Hematopoietic multipotent progenitor cell treated with erythropoietin and hydrocortisone succinate and interleukin-3 and kit ligand, for 8 days (in vitro differentiated cells): ENCODE measurements at places on chromosomes 4 and X.
A peak's percentile ranks its signal among the peaks of the same experiment; 100 is the strongest.

DNA sequence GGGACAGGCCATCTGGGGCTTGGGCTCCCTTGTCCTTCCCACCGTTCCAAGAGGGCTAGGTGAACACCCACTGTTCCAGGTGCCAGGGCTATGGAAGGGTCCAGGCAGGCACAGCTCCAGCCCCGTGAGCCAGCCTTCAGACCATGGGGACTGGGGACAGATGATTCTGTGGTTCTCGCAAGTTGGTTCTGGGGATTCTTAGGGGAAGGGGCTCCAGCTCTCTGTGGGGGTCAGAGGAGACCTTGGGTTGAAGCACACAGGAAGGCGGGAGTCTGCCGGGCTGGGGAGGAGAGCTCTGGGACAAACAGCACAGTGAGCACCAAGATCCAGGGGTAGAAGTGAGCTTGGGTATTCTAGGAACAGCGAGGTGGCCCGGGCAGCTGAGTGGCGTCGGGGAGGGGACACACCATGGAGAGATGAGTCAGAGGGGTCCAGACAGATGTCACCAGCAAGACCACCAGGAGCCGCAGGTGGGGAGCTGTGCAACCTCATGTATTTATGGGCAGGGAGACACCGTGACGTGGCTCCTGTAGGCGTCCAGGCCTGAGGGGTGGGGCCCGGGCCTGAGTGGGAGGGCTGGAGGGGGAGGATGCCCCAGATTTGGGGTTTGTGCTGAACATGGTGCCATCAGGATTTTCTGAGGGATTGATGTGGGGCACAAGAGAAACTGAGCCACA is 48.8 kb upstream of the HMX1 start:
- DNase-seq = no peak

DNA sequence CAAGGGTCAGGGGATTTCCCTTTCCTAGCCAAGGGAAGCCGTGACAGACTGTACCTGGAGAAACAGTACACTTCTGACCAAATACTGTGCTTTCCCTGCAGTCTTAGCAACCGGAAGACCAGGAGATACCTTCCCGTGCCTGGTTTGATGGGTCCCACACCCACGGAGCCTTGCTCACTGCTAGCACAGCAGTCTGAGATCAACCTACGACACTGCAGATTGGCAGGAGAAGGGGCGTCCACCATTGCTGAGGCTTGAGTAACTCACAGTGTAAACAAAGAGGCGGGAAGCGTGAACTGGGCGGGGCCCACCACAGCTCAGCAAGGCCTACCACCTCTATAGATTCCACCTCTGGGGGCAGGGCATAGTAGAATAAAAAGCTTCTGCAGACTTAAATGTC is 48.7 kb upstream of the SRD5A3 start:
- DNase-seq = no peak

DNA sequence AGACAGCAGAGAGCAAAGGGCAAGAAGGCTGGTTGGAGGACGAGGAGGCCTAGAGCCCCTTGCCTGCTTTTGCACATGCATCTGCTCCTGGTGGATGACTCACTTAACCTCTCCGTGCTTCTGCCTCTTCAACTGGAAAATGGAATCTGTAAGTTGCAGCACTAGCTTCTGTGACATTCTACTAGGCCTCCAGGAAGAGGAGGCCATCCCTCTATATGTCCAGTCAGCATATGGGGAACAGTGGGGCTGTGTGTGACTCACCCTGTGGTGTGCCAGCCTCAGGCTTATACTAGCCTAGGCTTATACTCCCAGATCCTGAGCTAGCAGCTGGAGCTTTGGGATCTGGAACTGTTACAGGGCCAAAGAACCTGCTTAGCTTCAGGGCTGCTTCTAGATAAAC is 36.0 kb downstream of the RTL9 start:
- DNase-seq = no peak

GRCh38 chr4:128688846-128689437 is 120.6 kb upstream of the JADE1 start:
- DNase-seq = peak; percentile 89

- DNase-seq = no peak
Observed at GRCh38 chr4:167230744-167231143, 3.5 kb downstream of the SPOCK3 start.

DNA sequence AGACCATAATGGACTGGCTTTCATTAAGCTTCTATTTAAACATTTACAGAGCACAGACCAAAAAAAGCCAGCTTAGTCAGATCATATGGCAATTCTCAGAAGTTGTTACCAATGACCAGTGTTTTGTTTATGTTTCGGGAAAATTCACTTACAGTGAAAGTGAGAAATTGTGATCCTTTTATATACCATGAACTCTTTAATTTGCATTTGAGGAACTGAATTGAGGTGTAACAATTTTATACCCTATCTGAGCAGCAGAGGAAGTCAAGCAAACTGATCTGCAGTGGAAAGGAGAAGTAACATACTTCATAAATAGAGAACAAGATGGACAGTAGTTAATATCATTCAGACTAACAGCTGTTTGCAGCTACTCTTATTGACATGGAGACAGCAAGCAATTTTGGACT is 97.1 kb downstream of the TMA16 start:
- DNase-seq = peak; percentile 26

DNA sequence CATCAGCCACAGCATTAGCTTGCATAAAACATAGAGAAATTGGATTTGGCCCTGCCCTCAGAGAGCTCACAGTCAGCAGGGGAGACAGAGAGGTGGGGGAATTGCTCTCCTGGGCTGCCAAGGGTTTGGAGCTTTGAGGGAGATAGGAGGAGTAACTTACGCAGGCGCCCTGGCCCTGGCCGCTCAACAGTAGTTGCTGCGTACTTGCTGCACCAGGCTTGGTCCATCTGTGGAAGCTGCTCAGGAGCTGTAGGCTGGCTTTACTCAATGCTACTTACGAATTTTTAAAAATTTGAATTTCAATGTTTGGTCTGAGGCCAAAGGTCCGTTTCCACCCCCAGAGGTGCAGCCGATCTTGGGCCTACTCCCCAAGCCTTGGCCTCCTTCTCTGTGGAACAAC is 83.3 kb downstream of the CPZ start:
- DNase-seq = no peak

GRCh38 chrX:154436983-154437752 is at the start of gene GDI1:
Gene GDI1 (plus strand): TSS chrX:154437154. CDS start chrX:154437255, 101 bp downstream.
- peak; percentile 30 for DNase-seq

DNA sequence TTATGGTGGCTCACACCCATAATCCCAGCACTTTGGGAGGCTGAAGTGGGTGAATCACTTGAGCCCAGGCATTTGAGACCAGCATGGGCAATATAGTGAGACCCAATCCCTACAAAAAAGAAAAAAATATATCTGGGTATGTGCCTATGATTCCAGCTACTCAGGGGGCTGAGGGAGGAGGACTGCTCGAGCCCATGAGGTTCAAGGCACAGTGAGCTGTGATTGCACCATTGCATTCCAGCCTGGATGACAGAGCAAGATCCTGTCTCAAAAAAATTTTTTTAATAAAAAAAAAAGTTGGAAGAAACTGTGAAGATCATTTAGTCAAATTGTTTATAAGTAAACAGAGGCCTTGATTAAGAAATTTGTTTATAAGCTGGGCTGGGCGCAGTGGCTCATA is 39.7 kb downstream of the KLHL8 start:
- DNase-seq = no peak

DNA sequence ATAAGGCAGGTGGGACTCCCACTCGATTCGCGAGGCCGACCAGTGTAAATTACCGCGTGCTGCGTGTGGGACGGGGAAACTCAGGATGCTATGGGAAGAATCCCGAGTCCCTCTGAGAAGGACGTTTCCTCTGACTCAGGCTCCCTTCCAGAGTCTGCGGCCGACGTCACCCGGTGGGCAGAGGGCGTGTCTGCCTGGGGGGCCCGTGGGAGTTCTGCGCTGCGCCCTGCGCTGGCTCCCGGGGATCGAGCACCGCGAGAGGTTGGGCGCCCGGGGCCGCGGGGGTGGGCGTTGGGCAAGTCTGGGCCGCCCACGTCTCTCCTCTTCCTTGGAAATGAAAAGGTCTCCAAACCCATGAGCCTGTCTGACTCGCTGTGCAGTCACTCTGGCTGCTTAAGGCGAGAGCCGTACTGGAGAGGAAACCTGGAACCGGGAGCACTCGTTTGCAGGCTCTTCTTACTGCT is 568 bp downstream of the NIPAL1 start:
- DNase-seq = no peak

GRCh38 chrX:57286507-57287251 is at the start of gene FAAH2:
Gene FAAH2 (plus strand): TSS chrX:57286706. CDS start chrX:57286826, 120 bp downstream.
- peak; percentile 1 for DNase-seq

GRCh38 chrX:129748305-129748704 is 9.5 kb downstream of the XPNPEP2 start:
- DNase-seq = no peak

- DNase-seq = no peak
Observed at GRCh38 chr4:15182600-15183220, 180.4 kb downstream of the CPEB2 start.

GRCh38 chr4:14096396-14096965 is 469.0 kb upstream of the BOD1L1 start:
- DNase-seq = no peak

DNA sequence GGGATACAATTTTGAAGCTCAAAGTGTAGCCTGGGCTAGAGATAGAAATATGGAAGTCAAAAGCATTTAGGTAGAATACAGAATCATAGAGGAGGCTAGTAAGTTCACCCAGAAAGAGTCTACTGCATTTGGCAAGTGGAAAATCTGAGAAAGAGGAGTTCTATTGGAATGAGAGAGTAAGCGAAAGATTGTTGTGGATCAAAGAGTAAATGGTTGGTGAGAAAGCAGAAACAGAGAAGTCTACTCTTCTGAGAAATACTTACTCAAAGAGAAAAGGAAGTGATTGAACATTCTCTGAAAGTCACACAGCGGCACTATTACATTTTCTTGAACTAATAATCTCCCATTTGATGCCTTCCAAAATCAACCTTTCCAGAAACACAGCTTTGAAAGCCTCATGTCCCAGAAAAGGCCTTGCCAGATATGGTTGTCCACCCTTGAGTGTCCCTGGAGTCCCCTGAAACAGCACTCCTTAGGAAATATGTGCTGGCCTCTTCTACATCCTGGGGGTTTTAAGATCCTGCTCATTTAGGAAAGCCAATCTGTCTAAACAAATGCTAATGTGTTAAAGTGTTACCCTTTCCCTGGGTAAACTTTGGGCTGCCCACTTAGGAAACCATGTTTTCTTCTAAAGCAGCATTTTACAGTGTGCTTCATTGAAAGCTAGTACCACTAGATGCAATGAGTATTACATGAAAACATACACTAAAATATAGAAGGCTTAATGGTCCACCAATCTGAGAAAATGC is 132.6 kb downstream of the INPP4B start:
- DNase-seq = no peak

DNA sequence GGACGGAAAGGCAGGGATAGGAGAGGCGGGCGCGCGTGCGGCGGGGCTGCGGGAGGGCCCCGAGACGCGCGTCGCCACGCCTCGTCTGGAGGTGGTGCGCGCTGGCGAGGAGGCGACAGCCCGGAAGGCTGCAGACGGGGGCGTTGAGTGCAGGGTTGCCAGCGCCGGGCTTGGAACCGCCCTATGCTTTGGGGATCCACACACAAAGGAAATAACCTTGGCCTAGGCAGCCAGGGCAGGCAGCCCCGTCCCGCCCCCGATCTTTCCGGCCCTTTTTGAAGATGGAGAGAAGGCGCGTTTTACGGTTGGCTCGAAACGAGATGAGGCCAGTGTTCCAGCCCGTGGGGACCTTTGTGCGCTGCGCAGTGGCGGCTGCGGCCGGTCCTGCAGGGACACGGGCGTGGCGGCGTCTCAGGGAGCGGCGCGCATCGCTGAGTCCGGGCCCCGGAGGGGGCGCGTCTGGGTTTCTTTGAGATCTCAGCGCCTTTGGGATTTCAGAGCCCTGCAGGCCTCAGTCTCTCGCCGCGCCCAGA is 50.8 kb upstream of the TRIM2 start:
- peak; percentile 58 for DNase-seq

DNA sequence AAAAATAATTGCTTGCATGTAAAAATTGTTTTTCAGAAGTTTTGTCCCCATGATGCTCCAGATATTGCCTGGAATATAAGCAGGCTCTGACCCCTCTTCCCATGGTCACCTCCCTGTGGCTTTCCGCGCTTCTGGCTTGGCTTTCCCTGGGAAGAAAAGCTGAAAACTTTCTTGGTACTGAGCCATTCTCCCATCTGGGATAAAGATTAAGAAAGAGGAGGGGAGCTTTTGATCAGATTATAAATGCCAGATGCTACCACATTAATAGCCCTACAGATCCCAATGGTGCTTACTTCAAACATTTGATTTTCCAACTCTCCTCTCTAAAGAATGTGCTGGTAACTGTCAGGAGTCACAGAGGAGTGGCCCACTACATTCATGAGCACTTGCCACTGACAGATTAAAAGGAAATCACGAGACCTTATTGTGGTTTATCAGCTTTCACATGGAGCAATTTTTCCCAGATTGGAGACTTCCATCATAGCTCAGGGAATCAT is 54.4 kb upstream of the GAB1 start:
- DNase-seq = no peak

DNA sequence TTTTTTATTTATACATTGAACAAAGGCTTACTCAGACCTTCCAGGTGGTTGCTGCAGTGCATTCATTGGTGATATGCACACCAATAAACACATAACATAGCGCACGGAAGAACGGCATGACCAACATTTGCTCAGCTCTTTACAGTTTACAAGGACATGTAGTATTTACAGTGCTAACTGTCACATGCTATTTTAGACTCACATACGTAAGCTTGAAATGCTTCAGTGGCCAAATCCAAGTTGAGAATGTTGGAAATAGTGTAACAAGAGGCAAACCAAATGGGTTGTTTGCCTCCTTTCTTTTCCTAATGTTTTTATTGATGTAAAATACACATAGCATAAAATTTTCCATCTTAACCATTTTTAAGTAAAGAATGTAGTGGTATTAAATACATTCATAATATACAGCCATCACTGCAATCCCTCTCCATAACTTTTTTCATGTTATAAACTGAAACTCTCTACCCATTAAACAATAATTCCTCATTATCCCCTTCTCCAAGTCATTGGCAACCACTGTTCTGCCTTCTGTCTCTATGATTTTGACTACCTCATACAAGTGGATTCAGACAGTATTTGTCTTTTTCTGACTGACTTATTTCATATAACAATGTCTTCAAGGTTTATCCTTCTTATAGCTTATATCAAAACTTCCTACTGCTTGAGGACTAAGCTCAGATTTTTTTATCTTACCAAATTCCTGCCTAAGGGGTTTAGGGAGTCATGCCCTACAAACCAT is 1722.9 kb upstream of the AGA start:
- DNase-seq = no peak

DNA sequence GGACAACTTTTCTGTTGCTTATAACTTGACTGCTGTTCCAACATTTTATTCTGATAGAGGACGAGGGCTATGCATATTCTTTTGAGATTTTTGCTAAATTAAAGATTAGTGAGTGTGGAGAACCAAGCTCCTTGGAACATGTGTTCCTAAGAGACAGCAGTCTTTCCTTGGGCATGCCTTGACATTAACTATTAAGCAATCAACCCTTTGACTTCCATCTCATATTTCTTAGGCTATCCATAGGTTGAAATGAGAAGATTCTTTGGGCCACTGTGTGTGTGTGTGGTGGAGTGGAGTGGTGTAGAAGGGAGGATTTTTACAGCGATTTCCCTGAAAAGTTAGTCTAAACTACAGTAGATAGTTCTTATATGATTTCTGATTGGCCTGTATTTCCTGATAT is 127.4 kb upstream of the POF1B start:
- DNase-seq = no peak
